ENCODE measurements at places on chromosomes 2 and 18.

GRCh38 chr18:72830109-72830508, 37.7 kb downstream of the NETO1 start:
- no peak for DNase-seq

DNA sequence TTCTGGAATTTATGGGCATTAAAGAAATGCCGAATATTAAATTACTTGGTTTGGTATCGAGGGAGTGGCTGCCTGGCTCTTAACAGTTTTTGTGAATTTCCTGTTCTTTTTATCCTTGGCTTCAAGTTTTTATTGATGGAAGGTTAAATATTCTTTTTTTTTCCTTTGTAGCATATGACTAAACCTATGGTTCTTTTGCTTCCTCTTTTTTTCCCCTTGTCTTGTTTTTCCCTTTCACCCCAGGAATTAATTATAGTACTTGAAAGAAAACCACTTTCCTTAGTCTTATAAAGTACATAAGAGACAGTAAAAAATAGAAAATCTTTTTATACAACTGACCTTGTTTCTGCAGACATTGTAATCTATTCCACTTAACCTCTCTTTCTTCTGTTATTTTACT, 42.4 kb downstream of the MGAT5 start:
- DNase-seq: no peak

DNA sequence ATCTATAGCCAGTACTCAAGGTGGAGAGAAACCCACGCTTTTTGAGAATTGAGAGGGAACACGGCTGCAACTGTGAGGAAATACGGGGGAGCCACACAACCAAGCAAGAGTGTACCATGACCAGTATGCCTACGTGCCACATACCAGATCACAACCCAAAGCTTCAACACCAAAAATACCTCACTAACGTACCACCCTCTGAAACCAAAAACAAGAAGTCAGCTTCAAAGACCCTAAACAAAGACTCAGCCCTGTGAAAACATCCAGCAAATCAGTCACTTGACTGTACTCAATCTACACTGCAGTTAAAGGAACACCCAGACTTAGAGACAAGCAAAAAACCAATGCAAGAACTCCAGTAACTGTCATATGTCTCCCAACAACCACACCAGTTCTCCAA, 17.0 kb downstream of the RNU4ATAC start:
- DNase-seq: no peak

DNA sequence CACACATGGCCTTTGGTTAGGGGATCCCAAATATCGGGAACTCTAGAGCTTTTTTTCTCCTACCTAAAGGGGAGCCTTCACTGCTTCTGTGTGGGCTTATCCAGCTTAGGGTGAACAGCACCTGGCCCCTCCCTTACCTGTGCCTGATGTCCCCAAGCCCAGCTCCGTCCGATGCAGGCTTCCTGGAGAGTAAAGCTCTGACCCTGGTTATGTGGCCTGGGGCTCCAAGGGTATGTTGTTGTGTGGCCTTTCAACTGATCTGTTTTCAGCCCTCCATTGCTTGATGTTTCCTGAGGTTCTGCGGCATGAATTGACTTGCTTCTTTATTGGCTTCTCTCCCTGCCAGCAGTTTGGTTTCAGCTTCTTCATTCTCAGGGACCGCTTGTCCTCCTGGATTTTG, 66.0 kb downstream of the RAB31 start:
- no peak for DNase-seq

GRCh38 chr2:222307143-222307756, 8.5 kb upstream of the PAX3 start:
- no peak for DNase-seq

DNA sequence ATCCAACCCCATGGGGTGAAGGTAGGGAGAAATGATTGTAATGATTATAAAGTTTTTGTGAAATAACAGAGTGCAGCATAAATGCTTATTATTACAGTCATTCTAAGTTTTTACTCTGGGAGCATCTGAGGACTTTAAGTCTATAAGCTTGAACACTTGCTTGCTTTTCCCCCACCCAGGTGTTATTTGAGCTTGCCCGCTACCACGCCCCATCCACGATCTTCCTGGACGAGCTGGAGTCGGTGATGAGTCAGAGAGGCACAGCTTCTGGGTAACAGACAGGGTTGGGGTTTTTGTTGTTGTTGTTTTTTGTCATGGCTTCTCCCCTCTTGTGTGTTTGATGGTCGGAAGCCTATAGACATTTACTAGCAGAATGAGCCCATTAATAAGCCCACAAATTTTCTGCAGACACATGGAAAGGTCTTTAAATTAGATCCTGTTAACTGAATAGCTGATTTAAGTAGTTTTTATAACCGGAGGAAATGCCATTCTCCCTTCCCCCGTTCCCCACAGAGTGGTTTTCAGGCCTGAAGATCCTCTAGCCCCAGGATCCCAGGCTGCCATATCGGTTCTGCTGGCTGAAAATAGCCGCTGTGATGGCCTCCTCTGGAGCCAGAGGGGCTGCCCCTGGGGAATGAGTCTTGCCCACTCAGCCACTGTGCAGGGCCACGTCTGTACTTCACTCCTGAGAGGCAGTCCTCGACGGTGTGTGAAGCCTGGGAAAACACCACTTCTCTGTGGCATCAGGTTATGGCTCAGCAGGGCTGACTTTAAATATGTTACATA, 39.9 kb upstream of the ELOA2 start:
- DNase-seq: no peak

DNA sequence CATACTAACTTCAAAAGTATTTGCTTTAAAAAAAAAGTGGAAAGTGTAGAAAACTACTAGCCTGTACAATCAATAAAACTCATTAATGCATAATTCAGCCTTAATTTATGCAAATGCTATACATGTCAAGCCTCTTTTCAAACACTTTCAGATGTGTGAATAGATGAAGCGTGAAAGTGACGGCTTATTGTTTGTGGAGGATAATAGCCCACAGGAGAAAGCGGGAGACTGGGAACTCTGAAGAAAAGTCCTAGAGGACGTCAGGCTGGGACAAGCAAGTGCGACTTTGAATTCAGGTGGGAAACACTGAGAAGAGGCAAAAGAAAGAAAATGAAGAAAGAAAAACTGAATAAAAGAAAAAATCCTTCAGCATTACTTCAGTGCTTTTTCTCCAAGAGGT, 108.5 kb downstream of the STK39 start:
- no peak for DNase-seq

DNA sequence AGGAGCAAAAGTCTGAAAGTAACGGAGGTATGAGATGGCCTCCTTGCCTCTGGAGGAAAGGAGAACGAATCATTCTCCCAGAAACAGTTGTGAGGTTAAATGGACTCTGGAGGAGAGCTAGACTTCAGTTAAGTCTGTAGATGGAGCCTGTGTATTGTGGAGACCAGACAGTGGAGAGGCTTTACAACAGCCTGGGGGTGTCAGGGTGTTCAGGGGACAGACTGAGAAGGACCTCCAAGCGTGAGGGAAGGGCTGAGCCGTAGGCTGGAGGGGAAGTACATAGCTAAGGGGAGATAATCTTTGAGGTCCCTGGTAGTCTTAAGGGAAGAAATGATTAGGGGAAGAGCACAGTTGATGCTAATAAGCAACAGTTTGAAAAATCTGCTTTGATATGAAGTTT, 76.6 kb downstream of the GALNT1 start:
- no peak for DNase-seq

GRCh38 chr2:37809525-37809924, 115.6 kb upstream of the RMDN2 start:
- no peak for DNase-seq

- no peak for DNase-seq
These were observed 27.1 kb upstream of the PTMA start for GRCh38 chr2:231680992-231681852.

DNA sequence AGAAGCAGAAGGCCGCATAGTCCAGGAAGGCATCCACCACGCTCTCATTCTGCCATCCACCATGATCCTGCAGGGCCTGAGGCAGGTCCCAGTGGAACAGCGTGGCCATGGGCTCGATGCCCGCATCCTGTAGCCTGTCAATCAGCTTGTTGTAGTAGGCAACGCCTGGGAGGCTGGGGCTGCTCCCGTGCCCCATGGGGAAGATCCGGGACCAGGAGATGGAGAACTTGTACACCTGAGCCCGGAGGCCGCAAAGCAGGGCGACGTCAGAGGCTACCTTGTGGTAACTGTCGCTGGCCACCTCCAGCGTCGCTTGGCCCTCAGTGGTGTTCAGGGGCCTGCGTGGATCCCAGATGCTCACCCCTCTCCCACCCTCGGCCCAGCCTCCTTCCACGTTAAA, 19.5 kb downstream of the LCT start:
- no peak for DNase-seq

GRCh38 chr18:49834258-49834657, 20.9 kb upstream of the ACAA2 start:
- no peak for DNase-seq

DNA sequence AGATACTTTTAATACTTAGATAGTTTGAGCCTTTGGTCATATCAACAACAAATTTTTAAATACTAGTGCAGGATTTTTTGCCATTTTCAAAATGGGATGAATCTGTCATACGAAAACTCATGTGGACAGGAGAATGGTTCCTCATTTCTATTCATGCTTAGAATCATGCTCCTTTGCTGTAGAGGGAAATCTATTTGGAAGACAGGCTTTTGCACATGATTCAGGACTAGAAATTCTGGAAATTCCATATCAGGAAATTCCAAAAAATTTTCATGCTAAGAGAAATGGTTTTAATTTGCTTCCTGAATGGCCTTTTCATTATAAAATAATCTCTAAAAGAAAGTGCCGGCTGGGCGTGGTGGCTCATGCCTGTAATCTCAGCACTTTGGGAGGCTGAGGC, 39.3 kb downstream of the MOGAT1 start:
- DNase-seq: no peak

- DNase-seq: no peak
These were observed 172.7 kb upstream of the ARL4C start for GRCh38 chr2:234669621-234670020.

GRCh38 chr2:24658531-24659202, 134.5 kb downstream of the PTRHD1 start:
- no peak for DNase-seq

Data from stimulated activated CD8-positive, alpha-beta memory T cell treated with anti-CD3 and anti-CD28 coated beads, Interleukin-4, amount 100 ng/mL, for 1 hour (primary cell).